Esophagus squamous epithelium (tissue), 5 donors: ENCODE measurements at places on chromosomes 1 and 21.

GRCh38 chr1:110011527-110012041 is 22.8 kb upstream of the STRIP1 start:
- no peak for DNase-seq

DNA sequence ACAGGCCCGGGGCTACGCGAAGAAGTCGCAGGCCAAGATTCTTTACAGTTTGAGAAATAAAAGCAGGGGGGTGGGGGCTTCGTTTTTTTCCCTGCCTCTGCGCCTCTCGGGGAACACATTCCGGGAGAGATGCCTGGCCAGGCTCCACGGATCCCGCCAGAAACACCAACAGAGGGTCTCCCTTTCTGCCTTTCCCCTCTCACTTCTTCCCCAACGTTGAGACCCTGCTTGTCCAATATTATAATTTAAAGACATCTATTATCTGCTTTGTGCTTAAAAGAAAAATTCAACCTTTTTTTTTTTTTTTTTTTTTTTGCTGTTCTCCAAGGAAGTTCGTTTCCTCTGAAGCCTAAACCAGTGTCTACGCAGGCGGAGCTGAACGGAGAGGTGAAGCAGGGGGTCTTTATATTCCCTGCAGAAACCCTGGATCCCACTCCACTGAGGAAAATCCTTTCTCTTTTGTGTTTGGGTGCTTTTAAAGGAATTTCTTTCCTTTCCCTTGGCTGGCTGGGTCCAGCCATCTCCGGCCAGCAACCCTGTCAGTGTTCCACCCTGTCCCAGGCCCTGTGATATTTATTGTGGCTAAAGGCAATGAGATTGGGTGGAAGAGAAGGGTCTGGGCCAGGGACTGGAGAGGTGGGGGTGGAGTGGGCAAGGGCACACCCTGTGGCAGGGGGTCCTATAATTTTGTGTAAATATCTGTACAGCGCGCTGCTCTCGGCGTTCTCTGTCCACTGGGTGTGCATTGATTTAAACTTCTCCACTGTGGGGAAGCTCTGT is 2.2 kb downstream of the FOXD2 start:
- no peak for DNase-seq

DNA sequence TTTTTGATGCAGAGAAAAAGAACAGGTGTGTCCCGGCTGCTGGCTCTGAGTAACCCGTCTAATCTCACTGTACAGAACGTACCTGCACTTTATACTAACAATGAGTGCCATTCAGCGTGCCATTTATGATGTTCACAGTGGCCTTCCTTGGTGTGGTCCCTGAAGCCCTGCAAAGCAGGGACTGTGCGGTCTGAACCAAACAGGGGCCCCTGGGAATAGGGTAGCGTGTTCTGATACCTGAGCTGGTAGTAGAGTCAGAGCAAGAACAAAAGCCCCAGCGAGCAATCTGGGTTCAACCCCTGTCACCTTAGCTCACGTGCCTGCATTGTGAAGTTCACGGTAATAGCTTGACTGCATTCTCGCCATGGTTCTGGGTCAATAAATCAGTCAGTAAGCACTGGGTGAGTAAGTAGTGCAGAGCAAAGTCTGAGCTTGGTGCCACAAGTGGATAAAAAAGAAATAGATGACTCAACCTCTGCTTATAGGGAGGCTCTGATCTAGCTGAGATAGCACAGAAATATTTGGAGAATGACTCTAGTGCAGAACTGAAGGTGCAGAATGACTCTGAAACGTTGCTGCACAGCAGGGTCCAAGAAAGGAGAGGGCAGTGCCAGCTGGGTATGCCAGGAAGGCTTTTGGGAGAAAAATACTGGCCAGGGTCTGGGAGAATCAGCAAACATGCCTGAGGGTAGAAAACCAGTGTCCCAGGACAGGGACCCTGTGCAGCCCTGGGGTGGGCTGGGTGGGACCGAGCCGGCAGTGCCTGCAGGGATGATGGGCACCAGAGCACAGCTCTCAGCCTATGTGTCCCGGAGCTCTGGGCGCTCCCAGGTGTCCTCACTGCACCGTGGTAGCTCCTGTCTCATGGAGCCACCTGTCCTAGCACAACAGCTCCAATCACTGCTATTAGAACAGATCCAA is 125.9 kb downstream of the RHOU start:
- DNase-seq: no peak

- no peak for DNase-seq
Observed at GRCh38 chr1:22618056-22618455, 18.4 kb upstream of the C1QA start.

DNA sequence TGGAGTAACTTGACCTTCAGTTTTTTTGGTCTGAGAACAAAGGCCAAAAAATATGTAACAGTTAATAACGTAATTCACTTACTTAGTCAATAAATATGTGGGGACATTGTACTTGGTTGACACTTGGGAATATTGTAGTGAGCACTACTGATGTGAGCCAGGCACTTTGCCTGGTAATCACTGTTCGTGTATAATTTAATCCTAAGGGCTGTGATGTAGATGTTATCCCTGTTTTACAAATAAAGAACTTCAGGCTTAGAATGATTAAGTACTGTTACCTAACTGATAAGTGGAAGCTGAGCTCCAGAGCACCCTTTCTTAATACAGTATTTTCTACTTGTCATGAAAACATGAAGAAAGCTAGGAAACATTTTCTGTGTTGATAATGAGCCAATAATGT is 28.0 kb downstream of the PTBP2 start:
- DNase-seq: no peak

- no peak for DNase-seq
Observed at GRCh38 chr1:9835758-9836631, 12.2 kb upstream of the CLSTN1 start.

DNA sequence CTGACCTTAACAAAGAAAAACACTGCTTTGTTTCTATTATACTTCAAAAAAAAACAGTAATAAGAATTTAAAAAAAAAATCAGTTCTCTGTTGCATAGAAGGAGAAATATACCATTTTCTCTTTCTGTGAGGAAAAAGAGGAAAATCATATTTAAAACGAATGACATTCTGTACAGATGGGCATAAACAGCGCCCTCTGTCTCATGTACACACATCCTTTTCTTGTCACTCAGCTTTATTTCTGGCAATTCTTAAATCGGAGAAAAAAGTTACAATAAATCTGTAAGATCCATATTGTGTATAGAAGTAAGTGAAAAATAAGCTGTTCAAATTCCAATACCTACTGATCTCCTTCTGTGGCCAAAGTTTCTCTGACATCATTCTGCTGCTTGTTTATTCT is 245.4 kb downstream of the SMYD3 start:
- DNase-seq: no peak

GRCh38 chr1:183968386-183968785 is 69.1 kb downstream of the COLGALT2 start:
- DNase-seq: no peak

- no peak for DNase-seq
Observed at GRCh38 chr1:207321790-207322645, 540 bp downstream of the CD55 start.

DNA sequence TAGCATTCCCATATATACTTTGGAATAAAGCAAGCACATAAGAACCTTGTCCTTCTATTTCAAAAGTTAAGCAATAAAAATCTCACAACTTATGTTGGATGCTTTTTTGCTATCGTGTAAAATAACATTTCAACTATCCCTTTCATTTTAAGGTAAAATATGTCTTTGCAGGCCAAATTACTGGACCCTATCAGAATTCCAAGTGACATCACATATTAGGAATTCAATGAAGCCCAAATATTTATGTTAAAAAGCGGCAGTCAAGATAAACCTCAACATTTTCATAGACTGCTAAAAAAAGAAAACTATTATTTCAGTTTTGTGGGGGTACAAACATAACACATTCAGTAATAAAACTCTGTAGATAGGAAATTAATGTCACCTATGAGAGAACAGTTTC is 252.0 kb downstream of the KCTD3 start:
- DNase-seq: no peak

- DNase-seq: no peak
Observed at GRCh38 chr1:233912909-233913308, 8.4 kb downstream of the SLC35F3 start.

DNA sequence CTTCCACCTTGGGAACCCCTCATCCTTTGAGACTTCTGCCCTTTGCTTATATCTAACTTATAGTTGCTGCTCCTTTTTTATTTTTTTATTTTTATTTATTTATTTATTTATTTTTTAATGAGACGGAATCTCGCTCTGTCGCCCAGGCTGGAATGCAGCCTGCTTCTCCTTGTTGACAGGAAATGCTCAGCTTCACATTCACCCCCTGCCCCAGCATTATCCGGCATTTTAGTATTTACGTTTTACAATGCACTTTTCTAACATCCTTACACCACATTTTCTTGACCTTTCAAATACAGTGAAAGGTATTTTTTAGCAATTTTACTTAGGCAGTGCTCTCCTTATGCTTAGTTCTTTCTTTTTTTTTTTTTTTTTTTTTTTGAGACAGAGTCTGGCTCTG is 14.9 kb downstream of the CXADR start:
- no peak for DNase-seq

GRCh38 chr1:117566556-117566955 is 39.3 kb upstream of the TENT5C start:
- no peak for DNase-seq

- no peak for DNase-seq
Observed at GRCh38 chr1:47225430-47226100, 6.5 kb downstream of the TAL1 start.

GRCh38 chr1:2989976-2990375 is 31.3 kb upstream of the ACTRT2 start:
- DNase-seq: no peak

GRCh38 chr1:76957961-76958360 is 90.7 kb downstream of the ST6GALNAC5 start:
- DNase-seq: no peak

GRCh38 chr1:2998503-2999100 is 22.7 kb upstream of the ACTRT2 start:
- DNase-seq: no peak

GRCh38 chr1:243179720-243180119 is 75.4 kb downstream of the CEP170 start:
- no peak for DNase-seq

- no peak for DNase-seq
Observed at GRCh38 chr1:116762781-116763115, 8.5 kb downstream of the CD2 start.

- DNase-seq: no peak
Observed at GRCh38 chr1:201511941-201512539, 5.1 kb upstream of the CSRP1 start.

DNA sequence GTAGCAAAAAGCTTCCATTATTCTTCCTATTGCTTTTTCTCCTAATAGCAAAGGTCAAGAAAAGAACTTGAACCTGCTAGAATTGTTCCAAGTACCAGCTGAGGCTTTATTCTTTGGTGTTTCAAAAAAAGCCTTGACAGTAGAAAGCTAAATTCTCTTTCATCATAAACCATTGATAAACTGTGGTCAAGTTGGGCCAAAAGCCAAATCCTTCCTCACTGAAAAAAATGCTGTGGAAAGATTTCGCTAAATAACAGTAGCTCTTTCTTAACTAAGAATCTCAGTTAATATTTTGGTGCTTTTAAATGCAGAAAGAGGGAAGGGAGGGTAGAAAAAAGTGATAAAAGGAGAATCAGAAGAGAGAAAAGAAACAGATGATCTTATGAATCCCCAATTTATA is 14.0 kb upstream of the JAM2 start:
- no peak for DNase-seq

GRCh38 chr1:54124472-54124871 is 28.3 kb downstream of the CDCP2 start:
- no peak for DNase-seq

- no peak for DNase-seq
Observed at GRCh38 chr1:200211157-200211556, 183.6 kb downstream of the NR5A2 start.

GRCh38 chr1:222950892-222951291 is 136.1 kb downstream of the DISP1 start:
- DNase-seq: no peak

GRCh38 chr21:41365377-41366107 is 3.7 kb downstream of the MX2 start:
- no peak for DNase-seq

GRCh38 chr1:220485791-220486190 is 42.1 kb upstream of the MARK1 start:
- DNase-seq: no peak

GRCh38 chr1:174946031-174946430 is 53.7 kb upstream of the CACYBP start:
- no peak for DNase-seq

DNA sequence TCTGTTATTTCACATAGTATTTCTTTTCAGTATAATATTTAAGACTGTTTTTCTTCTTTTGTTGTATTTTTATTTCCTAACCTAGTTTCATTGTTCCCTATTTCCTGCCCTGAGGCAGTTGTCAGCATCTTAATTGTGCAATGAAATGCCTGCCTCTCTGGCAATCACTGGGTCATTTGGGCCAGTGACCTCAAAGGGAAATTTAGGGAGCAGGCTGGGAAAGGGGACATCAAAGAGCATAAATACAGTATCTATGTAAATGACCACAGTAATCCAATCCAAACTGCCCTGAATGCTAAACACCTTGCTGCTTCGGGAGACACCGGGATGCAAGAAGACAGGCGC is 147.8 kb downstream of the TLR5 start:
- no peak for DNase-seq

DNA sequence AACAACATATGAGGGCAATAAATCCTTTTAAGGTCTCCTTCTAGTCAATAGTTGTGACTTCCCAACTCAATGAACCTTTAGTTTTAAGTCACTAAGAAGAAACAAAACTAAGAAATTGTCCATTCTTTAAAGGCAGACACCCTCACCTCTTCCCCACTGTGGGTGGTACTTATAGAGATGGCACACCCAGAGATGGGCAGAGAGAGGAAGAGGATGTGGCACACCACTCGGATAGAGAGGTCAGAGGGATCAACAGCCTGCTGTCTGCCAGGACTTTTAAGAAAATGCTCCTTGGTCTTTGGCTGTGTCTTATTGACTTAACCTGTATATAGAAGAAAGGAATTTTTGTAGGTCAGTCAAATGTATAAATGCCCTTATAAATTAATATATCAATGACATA is 45.1 kb downstream of the FASLG start:
- no peak for DNase-seq

DNA sequence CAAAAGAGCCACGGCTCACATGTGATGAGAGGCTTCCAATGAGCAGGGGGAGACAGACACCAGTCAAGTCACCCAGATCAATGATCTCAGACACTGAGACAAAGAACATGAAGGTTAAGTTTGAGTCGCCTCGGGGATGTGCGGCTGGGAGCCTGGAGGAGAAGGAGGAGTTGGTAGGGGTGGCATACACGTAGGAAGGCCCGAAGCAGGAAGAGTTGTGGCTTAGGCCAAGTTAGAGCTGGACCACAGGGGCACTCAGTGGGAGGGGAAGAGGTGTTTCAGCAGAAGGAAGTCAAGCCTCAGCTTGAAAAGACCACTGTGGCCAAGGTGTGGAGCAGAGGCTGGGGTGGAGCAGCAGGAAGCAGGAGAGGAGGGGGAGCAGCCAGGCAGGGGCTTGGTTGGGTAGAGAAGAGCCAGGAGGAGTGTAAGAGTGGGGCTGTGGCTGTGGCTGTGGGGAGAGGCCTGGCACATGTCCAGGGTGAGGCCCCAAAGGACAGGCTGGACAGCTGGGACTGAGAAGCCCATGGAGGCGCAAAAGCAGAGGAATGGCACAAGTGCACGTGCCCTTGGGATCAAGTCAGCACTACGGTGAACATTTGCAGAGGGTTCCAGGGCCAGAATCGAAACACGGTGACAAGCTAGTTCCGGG is 27.6 kb downstream of the CTNNBIP1 start:
- no peak for DNase-seq
